ENCODE measurements at places on chromosomes 7 and 10. TPM values are rescaled to one million over a fixed set of nuclear protein-coding genes. Genes with fewer than 3 reads are reported as not detected.
A peak's percentile ranks its signal among the peaks of the same experiment; 100 is the strongest.

The OR2A42 gene
- total RNA-seq, result 0.50 TPM

The SPDYE11 gene
- total RNA-seq, result 0.11 TPM

The AMPH gene
- total RNA-seq, result 2.0 TPM

The TMEM196 gene
- not detected for total RNA-seq

The EVX1 gene
- total RNA-seq, result 1.4 TPM

The PIK3CG gene
- 0.09 TPM for total RNA-seq

The SCART1 gene
- 4.7 TPM for total RNA-seq

The C10orf105 gene
- total RNA-seq, result 0.11 TPM

The PRPS1L1 gene
- not detected for total RNA-seq

The KEL gene
- 2.3 TPM for total RNA-seq

The COMMD3 gene
- total RNA-seq, result 57.3 TPM

The SPDYE2 gene
- total RNA-seq, result not detected

The METTL27 gene
- 8.7 TPM for total RNA-seq

The IRF5 gene
- 0.90 TPM for total RNA-seq

GRCh38 chr7:47888371-47889265 is 59.6 kb downstream of the PKD1L1 start:
- peak overlapping the region; percentile 53 for H3K27ac ChIP-seq
- DNase-seq, result no peak
- no peaks in the 10 kb centered on the region for H3K27me3 ChIP-seq
- H3K36me3 ChIP-seq, result no peaks in the 10 kb centered on the region
- H3K4me1 ChIP-seq, result peaks cover 6% of the 10 kb centered on the region
- H3K4me3 ChIP-seq, result no peak overlapping the region

GRCh38 chr7:124857672-124858235 is 71.9 kb downstream of the POT1 start:
- DNase-seq, result no peak
- H3K27ac ChIP-seq, result no peak overlapping the region
- no peaks in the 10 kb centered on the region for H3K4me1 ChIP-seq
- no peak overlapping the region for H3K4me3 ChIP-seq

DNA sequence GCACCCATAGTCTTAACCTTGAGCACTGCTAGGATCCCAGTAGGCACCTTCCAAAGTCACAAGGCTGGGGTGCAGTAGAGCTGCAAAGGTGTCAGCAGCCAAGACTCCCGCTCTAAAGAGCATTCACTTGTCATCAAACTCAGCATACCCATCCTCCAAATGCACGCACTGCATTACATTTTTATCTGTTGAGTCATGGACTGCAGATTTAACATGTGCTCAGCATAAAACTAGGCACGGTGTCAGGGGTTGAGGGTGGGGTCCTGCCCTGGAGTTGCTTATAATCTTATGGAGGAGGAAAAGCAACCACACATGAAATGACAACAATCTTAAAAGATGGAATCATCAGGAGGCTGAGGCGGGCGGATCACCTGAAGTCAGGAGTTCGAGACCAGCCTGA is 102.6 kb downstream of the PARP12 start:
- H3K4me3 ChIP-seq, result no peak overlapping the region
- H3K36me3 ChIP-seq, result no peaks in the 10 kb centered on the region
- no peaks in the 10 kb centered on the region for H3K4me1 ChIP-seq
- H3K27ac ChIP-seq, result no peak overlapping the region
- H3K27me3 ChIP-seq, result peaks cover 3% of the 10 kb centered on the region

DNA sequence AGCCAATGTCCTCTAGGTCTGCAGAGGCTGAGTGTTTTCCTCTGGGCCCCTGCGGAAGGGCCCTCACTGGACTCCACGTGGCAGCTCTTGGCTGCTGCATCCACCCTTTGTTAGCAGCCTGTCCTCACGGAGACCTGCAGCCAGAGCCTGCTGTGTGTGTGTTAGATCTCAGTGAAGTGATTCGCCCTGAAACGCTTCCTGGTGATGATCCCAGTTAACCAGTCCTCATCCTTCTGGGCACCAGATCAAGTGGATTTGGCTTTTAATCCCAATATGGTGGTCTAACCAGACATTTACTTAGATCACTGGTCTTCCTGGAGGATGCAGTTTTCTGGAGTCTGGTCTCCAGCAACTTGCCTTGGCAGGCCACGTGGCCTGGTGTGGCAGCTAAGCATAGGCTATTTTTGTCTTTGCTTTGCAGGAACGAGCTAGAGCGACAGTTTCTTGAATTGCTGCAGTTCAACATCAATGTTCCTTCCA is 39.5 kb upstream of the GJD4 start:
- H3K27ac ChIP-seq, result no peak overlapping the region
- no peaks in the 10 kb centered on the region for H3K4me1 ChIP-seq
- H3K4me3 ChIP-seq, result no peak overlapping the region
- peaks cover 28% of the 10 kb centered on the region for H3K36me3 ChIP-seq

GRCh38 chr10:50544857-50545429 is 78.8 kb downstream of the SGMS1 start:
- H3K4me1 ChIP-seq, result peaks cover 6% of the 10 kb centered on the region
- H3K27me3 ChIP-seq, result no peaks in the 10 kb centered on the region
- H3K36me3 ChIP-seq, result peaks cover 7% of the 10 kb centered on the region
- no peak for DNase-seq
- H3K4me3 ChIP-seq, result no peak overlapping the region

DNA sequence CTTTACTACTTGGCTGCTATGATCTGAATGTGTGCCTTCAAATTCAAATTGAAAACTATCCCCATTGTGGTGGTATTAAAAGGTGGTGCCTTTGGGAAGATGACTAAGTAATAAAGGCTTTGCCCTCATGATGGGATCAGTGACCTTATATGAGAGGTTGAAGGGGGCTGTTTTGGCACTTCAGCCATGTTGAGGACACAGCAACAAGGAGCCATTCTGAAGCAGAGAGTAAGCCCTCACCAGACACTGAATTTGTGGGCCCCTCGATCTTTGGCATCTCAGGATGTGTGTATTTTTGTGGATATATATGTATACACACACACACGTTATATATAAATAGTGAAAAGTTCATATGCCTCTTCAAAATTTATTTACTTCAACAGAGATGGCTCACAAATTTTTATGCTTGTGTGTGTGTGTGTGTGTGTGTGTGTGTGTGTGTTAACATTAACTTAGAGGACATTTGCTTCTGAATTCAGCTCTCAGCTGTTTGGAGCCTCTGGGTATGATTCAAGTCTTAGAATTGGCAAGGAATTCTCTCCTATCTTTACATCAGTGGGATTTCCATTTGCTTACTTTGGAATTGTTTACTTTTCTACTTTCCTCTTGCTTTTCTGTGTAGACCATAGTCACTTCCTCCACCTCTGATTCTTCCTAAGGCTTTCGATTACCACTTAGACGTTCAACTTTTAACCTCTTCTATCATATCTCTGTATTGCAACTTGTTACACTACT is 66.6 kb downstream of the MAGI2 start:
- H3K27me3 ChIP-seq, result no peaks in the 10 kb centered on the region
- peaks cover 5% of the 10 kb centered on the region for H3K4me1 ChIP-seq
- no peak for DNase-seq
- no peak overlapping the region for H3K4me3 ChIP-seq
- H3K36me3 ChIP-seq, result peaks cover under 1% of the 10 kb centered on the region

DNA sequence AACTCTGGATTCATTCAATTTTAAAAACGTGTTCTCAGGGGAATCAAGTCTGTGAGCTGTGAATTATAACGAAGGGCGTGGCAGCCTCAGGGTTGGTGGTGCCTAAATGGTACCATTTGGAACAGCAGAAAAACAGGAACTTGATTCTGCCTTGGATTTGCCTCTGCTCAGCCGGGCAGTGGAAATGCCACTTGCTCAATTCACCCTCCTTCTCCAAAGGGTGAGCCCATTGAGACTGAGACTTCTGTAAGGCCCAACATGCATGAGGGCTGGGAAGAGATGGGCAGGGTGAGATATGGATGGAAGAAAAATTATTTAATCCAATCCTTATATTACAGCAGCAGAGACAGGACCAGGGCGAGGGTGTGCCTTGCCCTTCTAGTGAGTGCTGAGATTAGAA is 107.1 kb upstream of the HABP2 start:
- H3K27me3 ChIP-seq, result peaks cover 49% of the 10 kb centered on the region
- DNase-seq, result no peak
- no peaks in the 10 kb centered on the region for H3K36me3 ChIP-seq

GRCh38 chr10:33133557-33133956 is 175.5 kb upstream of the ITGB1 start:
- H3K27ac ChIP-seq, result no peak overlapping the region
- H3K36me3 ChIP-seq, result no peaks in the 10 kb centered on the region
- DNase-seq, result no peak
- H3K4me3 ChIP-seq, result no peak overlapping the region
- H3K27me3 ChIP-seq, result no peaks in the 10 kb centered on the region

DNA sequence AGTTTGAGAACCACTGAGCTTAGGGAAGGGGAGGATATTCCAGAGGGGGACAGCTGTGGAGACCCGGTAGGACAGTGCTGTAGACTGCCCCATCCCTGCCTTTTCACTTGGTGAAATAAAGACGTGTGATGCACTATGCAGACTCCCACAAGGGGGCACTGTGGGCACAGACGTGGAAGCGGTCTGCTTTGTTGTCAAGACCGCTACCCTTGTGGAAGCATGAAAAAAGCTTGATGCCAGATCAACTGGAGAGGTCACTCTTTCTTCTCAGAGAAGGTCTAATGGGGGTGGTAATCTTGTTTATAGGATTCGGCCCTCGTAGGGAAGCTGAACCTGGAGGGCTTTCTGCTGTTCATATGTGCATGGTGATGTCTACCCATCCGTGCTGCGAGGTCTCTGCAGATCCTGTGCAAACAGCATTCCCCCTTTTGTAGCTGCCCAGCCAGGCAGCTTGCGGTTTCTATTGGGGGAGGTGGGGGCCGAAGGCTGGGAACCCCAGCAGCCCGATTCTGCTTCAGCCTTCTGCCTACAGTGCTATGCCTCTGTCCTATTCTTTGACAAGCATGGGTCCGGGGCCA is 13.7 kb downstream of the RPS24 start:
- peak; percentile 73 for DNase-seq
- H3K27ac ChIP-seq, result no peak overlapping the region
- H3K27me3 ChIP-seq, result no peaks in the 10 kb centered on the region
- peaks cover 29% of the 10 kb centered on the region for H3K4me1 ChIP-seq

DNA sequence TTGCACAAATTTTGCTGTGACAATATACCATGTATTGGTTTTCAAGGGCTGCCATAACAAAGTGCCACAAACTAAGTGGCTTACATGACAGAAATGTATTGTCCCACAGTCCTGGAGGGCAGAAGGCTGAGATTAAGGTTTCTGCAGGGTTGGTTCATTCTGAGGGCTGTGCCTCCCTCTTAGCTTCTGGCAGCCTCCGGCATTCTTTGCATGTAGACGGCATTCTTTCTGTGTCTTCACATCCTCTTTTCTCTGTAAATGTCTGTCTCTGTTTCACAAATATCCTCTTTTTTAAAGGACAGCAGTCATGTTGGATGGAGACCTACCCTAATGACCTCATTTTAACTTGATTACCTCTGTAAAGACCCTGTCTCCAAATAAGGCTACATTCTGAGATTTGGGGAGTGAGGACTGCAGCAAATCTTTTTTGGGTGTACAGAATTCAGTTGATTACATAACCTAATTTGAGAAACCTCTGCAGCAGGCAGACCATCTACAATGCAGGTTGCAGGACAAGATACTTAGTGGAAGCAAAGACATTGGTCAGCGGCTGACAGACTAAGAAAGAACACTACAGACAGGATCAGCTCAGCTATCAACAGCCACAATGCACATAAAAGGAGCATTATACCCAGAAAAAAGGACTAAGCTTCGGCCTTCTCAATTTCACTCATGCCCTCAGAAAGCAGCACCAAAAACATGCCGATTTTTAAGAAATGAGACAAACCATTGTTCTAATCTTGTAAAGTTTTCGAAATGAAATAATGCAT is 84.6 kb upstream of the FAM3C start:
- H3K4me1 ChIP-seq, result peaks cover 32% of the 10 kb centered on the region
- DNase-seq, result no peak
- no peaks in the 10 kb centered on the region for H3K36me3 ChIP-seq
- peak overlapping the region; percentile 81 for H3K27ac ChIP-seq
- H3K4me3 ChIP-seq, result no peak overlapping the region
- no peaks in the 10 kb centered on the region for H3K27me3 ChIP-seq

GRCh38 chr7:98659756-98660155 is 42.7 kb downstream of the NPTX2 start:
- DNase-seq, result no peak
- H3K4me1 ChIP-seq, result no peaks in the 10 kb centered on the region
- no peaks in the 10 kb centered on the region for H3K36me3 ChIP-seq
- H3K4me3 ChIP-seq, result no peak overlapping the region
- H3K27ac ChIP-seq, result no peak overlapping the region
- H3K27me3 ChIP-seq, result peaks cover 17% of the 10 kb centered on the region

- no peak for DNase-seq
- peaks cover 2% of the 10 kb centered on the region for H3K36me3 ChIP-seq
- peaks cover 6% of the 10 kb centered on the region for H3K4me1 ChIP-seq
- no peaks in the 10 kb centered on the region for H3K27me3 ChIP-seq
- H3K4me3 ChIP-seq, result no peak overlapping the region
These were observed 297.9 kb downstream of the EXOC4 start for GRCh38 chr7:133550811-133551210.

GRCh38 chr7:130152493-130153210 is 52.6 kb downstream of the TMEM209 start:
- H3K27ac ChIP-seq, result no peak overlapping the region
- peaks cover 16% of the 10 kb centered on the region for H3K36me3 ChIP-seq
- H3K27me3 ChIP-seq, result no peaks in the 10 kb centered on the region
- peaks cover 18% of the 10 kb centered on the region for H3K4me1 ChIP-seq
- no peak for DNase-seq

- peaks cover 45% of the 10 kb centered on the region for H3K4me1 ChIP-seq
- H3K27me3 ChIP-seq, result no peaks in the 10 kb centered on the region
- peaks cover 14% of the 10 kb centered on the region for H3K36me3 ChIP-seq
- H3K27ac ChIP-seq, result peak overlapping the region; percentile 69
- DNase-seq, result no peak
These were observed 34.0 kb downstream of the TMEM270 start for GRCh38 chr7:73894733-73895551.

- H3K36me3 ChIP-seq, result peaks cover 6% of the 10 kb centered on the region
- DNase-seq, result no peak
- peaks cover 14% of the 10 kb centered on the region for H3K4me1 ChIP-seq
- no peak overlapping the region for H3K27ac ChIP-seq
- H3K4me3 ChIP-seq, result no peak overlapping the region
These were observed 53.3 kb downstream of the SH3PXD2A start for GRCh38 chr10:103802081-103802480.

DNA sequence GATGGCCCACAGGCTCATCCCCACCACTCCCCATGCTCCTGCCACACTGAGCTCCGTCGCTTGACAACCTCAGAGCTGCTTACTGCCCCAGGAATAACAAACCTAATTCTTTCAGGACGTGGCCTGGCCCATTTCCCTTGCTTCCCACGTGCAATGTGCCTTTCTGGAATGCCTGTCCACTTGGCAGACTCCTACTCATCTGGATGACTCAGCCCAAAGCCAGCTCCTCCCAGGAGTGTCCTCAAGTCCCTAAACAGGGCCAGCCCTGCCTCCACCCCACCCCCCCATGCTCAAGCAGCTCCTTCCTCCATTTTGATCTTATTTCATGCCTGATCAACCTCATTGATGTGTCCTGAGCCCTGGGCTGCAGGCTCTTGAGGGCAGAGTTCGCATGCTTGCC is 164.9 kb upstream of the RNF32 start:
- H3K36me3 ChIP-seq, result peaks cover 5% of the 10 kb centered on the region
- no peaks in the 10 kb centered on the region for H3K4me1 ChIP-seq
- peaks cover 51% of the 10 kb centered on the region for H3K27me3 ChIP-seq
- no peak overlapping the region for H3K27ac ChIP-seq
